Skin of body (tissue), 3 donors: ENCODE measurements at places on chromosomes 7 and 10. TPM values are rescaled to one million over a fixed set of nuclear protein-coding genes. Genes with fewer than 3 reads are reported as not detected.

The WNT16 gene
- total RNA-seq: 33.5 TPM

The GET4 gene
- 23.7 TPM for total RNA-seq

The DPY19L1 gene
- total RNA-seq: 20.6 TPM

The TMEM176A gene
- total RNA-seq: 8.8 TPM

The CRYGN gene
- total RNA-seq: not detected

The CCDC172 gene
- not detected for total RNA-seq

The CD36 gene
- 589 TPM for total RNA-seq

The ZP3 gene
- 0.79 TPM for total RNA-seq

The NOLC1 gene
- 33.0 TPM for total RNA-seq

The TEX47 gene
- not detected for total RNA-seq

DNA sequence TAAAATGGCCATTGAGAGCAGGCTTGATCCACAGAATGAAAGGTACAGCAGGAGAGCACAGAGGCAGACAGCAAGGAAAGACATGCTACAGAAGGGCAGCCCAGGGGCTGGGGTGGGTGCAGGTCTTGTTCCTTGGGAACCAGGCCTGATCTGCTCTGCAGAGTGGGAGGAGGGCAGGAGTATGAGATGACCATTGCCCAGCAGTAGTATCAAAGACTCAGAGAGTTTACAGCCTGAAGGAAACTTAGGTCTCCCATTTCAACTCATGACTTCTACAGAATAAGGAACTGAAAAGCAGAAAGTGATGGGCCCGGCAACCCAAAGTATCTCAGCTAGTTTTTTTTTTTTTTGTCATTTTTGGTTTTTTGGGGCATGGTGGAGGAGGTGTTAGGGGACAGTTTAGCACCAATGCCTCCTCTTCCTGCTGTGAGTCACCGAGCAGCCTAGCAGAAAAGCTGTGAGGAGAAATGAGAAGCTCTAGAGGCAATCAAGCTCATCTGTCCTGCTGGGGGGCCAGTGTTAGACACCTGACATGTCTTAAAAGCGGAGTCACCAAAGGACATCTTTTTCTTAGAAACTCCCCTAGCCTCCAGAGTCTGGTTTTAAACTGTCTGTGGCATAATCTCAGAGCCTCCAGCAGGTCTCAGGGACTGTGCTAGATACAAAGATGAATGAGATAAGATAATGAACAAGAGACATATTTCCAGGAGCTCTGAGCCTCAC is 34.3 kb upstream of the HERPUD2 start:
- no peak for DNase-seq

GRCh38 chr10:77028042-77028441 is 609.6 kb downstream of the KCNMA1 start:
- DNase-seq: no peak

DNA sequence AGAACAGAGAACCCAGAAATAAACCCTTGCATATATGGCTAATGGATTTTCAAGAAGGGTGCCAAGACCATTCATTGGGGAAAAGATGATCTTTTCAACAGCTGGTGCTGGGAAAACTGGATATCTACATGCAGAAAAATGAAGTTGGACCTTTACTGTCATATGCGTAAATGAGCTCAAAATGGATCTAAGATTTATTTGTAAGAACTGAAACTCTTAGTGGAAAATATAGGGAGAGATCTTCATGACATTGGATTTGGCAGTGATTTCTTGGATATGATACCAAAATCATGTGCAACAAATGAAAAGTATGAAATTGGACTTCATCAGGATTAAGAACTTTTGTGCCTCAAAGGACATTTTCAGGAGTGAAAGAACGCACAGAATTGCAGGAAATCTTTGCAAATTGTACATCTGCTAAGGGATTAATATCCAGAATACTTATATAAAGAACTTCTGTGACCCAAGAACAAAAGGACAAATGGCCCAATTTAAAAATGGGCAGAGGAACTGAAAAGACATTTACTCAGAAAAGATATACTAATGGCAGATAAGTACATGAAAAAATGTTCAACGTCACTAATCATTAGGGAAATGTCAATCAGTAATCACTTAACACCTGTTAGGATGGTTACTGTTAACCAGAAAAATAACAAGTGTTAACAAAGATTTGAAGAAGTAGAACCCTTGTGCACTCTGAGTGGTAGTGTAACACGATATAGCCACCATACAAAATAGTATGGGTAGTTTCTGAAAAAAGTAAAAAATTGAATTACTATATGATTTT is 6.1 kb downstream of the DBF4 start:
- peak; percentile 1 for DNase-seq

DNA sequence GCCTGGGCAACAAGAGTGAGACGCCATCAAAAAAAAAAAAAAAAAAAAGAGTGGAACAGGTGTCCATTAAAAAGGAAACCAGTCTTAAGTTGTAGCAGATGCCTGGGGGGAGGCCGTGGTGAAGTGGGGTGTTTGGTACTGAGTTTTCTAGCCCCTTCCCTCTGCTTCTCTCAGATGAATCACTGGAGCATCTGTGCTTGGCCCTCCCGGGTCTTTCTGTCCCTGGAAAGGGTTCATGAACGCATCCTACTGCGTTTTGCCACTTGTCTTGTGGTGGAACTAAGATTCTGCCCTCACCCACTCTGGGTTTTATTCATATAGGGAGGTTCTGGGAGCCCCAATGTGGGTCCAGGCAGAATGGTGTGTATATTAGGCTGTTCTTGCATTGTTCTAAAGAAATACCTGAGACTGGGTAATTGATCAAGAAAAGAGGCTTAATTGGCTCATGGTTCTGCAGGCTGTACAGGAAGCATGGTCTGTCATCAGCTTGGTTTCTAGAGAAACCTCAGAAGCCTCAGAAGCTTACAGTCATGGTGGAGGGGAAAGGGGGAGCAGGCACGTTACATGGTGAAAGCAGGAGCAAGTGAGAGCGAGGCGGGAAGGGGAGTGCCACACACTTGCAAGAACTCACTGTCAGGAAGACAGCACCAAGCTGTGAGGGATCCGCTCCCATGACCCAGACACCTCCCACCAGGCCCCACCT is 63.5 kb downstream of the CAMK1D start:
- no peak for DNase-seq

GRCh38 chr10:128274938-128275337 is 148.7 kb upstream of the MKI67 start:
- DNase-seq: peak; percentile 78

DNA sequence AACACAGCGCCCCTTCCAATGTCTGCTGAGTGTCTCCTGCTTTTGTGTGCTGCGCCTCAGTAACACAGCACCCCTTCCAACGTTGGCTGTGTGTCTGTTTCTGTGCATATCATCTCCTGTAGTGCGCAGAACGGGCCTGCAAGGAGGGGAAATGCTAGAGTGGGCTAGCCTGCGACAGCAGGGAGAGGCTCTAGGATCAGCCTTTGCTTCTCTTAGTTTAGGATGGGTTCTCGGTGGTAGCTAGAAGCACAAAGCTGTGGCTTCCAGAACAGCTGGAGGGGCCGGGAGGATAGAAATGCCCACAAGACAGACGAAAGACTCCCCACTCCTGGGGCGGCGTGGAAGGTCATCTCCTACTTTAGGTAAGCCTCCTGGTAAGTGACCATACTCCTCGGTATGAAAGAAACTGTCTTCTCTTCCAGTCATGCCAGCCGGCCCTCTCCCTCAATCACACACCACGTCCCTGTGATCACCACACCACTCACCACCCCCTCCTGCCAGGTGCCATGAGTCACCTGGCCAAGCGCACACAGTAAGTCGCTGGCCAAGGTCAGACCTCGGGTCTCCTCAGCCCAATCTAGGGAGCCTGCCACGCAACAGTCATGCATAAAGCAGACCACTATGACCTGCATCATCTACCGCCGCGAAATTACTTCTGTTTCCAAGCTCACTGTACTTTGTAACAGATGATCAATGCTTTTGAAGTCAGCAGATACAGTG is 4.8 kb downstream of the PITRM1 start:
- DNase-seq: no peak

DNA sequence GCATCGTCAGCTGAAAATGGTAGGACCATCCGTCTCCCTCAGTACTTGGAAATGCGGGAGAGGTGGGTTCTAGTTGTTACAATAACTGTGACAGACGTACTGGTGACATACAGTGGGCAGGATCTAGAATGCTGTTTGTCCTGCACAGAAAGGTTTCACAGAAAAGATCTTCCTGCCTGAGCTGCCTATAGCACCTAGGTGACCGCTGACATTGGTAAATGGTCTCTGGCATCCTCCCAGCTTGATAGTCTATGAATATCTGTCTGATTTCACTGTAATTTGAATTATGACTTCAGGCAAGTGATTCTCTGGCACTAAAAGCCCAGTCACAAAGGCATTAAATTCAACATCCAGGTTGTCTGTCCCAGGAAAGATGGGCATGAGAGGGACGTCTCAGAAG is 38.2 kb upstream of the CCDC3 start:
- no peak for DNase-seq

GRCh38 chr7:132697003-132697402 is 120.7 kb upstream of the PLXNA4 start:
- no peak for DNase-seq

DNA sequence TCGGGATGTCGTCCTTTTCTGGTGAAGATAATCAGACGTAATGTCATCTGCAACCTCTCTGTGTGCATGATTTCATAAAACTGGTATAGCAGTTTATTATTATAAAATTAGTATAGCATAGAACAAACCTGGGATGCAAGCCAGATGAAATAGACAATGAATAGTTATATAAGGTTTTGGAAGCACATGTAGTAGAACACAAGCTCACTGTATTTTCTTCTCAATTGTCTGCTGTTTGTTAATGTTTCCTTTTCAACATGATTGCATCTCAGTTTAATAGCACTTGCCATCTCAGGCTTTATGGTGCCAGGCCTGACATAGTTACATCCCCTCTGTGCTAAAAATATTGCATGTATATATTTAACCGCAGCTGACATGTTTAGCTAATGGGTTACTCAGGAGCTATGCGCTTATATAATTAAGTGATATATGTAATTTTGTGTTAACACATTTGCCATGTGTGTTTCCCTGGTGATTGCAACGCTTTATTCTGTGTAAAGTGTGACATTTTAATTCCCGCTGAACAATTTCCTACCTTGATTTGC is 132.7 kb downstream of the ARID5B start:
- peak; percentile 44 for DNase-seq

DNA sequence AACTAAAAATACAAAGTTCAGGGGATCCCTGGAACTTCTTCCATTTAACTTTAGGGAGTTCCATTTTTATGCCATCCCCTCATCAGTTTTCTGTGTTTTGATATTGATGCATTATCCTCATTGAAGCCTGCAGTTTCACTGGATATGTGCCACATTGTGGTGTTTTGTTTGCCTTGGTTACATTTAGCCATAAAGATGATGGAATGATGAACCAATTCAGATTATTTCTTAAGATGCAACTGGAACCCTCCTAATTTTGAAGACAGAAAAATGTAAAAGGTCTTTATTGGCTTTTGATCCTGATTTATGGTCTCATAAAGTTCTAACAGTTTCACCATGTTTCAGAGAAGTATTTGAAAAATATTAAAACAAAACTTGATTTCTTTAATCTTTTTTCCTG is 314.2 kb upstream of the KLF6 start:
- no peak for DNase-seq

DNA sequence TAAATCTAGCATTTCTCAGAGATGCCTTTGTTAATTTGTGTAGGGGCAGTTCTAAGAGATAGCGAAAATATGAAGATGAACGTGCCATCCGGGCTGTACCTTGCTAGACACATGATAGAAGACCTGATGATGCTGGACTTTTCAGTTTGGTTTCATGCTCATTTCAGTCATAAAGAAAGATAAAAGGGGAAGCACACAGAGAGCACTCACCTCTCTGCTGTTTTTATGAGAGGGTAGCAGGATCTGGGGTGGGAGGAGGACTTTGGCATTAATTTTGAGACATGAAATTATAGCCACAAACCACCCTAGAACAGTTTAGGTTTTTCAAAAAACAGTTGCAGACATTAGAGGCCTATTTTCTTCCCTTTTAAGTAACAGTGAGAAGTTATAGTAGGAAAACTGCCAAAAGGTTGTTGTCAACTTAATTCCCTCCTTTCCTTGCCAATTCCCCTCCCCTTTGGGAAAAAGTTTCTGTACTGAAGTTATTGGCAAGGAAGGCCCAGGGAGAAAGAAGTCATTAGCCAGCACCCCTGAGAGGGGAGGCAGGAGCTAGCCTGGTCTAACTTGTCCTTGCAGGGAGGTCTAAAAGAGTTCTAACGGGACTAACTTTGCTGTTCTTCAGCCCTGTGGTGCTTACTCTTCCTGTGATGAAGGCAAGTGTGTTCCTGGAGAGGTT is 2.6 kb downstream of the ST7 start:
- no peak for DNase-seq

- no peak for DNase-seq
These were observed 39.8 kb downstream of the CDC123 start for GRCh38 chr10:12235796-12236195.

- no peak for DNase-seq
These were observed 14.4 kb downstream of the CCDC6 start for GRCh38 chr10:59891936-59892335.

DNA sequence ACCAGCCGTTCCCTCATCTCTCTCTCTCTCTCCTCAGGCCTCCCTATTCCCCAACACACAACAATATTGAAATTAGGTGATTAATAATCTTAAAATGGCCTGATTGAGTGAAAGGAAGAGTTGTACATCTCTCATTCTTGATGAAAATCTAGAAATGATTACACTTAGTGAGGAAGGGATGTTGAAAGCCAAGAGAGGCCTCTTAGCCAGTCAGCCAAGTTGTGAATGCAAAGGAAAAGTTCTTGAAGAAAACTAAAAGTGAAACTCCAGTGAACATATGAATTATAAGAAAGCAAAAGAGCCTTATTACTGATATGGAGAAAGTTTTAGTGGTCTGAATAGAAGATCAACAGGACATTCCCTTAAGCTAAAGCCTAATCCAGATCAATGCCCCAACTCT is 695.1 kb downstream of the GRID1 start:
- no peak for DNase-seq

GRCh38 chr10:95214369-95214768 is 20.3 kb downstream of the ACSM6 start:
- DNase-seq: no peak

GRCh38 chr10:112721080-112721698 is 228.9 kb upstream of the TCF7L2 start:
- no peak for DNase-seq
